ENCODE measurements at places on chromosomes 13 and 19. TPM values are rescaled to one million over a fixed set of nuclear protein-coding genes. Genes with fewer than 3 reads are reported as not detected.

The NDUFB7 gene
- total RNA-seq: 181 TPM

The UNC13A gene
- total RNA-seq: 0.10 TPM

The OVOL3 gene
- not detected for total RNA-seq

The TMTC4 gene
- 10.2 TPM for total RNA-seq

The RGL3 gene
- 18.8 TPM for total RNA-seq

The KIR3DL1 gene
- total RNA-seq: not detected

GRCh38 chr19:35155981-35156672, 1.6 kb downstream of the FXYD5 start:
- no peak for DNase-seq

DNA sequence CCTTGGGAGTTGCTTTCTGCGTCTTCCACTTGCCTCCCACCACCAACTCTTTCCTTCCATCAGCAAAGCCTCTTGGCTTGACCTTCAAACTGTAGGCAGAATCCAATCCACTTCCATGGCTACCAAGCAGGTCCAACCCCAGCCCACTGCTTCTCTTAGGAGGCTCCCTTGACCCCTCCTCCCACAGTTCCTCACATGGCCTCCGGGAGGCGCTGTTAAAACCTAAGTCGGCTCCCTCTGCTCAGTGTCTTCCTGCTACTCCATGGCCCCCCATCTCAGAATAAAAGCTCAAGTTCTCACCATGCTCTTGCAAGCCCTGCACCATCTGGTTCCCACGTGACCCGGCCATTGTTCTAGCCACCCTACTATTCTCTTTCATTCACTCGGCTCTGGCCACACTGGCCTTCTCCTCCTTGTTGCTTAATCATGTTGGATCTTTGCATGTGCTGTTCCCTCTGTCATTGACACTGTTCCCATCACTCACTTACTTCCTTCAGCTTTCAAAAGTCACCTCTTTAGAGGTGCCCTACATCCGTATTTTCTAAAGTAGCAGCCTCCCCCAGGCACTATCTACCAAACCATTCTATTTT, 7.5 kb downstream of the IZUMO2 start:
- DNase-seq: no peak

GRCh38 chr19:51143486-51143885, 1.4 kb downstream of the SIGLEC7 start:
- DNase-seq: peak; percentile 72

- DNase-seq: no peak
Observed at GRCh38 chr13:36772853-36773252, 46.2 kb upstream of the RFXAP start.

DNA sequence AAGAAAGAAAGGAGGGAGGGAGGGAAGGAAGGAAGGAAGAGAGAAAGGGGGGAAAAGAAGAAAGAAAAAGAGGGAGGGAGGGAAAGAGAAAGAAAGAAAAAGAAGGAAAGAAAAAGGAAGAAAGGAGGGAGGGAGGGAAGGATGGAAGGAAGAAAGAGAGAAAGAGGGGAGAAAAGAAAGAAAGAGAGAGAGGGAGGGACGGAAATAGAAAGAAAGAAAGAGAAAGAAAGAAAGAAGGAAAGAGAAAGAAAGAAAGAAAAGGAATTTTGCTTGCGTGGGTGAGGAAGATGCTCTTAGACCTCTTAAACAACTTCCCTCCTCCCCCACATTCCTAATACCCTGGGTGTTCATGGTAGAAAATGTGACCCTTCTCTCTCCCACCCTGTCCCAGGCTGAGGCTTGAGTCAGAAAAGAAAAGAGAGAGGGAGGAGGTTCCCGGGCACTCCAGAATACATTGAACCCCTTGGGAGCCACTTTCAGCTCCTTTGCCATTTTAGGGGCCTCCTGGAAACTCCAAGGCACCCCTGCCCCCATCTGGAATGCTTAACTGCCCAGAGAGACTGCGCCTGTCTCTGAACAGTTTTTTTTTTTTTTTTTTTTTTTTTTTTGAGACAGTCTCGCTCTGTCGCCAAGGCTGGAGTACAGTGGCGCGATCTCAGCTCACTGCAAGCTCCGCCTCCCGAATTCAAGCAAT, 9.2 kb upstream of the KANK3 start:
- no peak for DNase-seq

- DNase-seq: no peak
Observed at GRCh38 chr13:25876247-25876646, 175.6 kb downstream of the SHISA2 start.

DNA sequence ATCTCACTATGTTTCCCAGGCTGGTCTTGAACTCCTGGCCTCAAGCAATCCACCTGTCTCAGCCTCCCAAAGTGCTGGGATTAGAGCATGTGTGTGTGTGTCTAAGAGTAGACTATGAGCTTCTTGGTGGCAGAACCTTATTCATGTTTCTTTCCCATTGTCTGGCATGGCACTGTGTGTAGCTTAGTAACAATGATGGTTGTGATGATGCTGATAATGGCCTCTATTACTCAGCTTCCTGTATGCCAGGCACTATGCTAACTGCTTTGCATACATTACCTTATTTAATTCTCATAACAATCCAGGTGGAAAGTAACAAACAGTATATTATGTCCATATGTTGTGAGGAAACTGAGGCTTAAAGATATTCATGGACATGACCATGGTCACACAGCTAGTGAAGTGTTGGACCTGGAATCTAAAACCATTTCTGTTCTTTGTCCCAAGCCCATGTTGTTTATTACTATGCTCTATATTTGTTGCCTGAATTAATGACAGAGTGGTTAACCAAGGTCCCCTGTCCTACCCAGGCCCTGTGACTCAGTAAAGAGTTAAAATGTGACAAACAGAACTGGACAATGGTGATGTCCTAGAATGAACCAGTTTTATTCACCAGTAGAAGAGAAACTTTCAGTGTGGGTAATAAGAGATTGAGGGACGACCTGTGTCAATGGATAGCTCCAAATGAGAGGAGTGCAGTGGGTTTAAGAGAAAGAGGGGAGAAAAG, 109.6 kb downstream of the KLF5 start:
- no peak for DNase-seq

DNA sequence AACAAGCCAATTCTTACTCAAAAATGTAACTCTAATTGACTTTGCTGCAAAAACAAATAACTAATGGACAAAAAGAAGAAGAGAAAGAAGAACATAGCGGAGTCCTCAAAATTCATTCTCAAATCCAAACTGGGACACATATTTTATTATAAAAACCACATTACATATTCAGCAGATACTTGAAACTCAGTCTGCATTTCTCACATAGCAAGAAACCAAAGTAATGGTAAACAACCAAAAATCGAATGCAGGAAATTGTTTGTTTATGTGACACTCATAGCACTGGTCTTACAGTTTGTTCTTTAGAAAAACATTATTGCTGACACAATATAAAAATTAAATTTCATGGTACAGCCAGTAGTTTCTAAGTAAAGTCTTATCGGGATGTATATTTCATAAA, 789.8 kb downstream of the SLITRK6 start:
- no peak for DNase-seq

- DNase-seq: no peak
Observed at GRCh38 chr19:47323409-47323808, 8.6 kb upstream of the C5AR2 start.

GRCh38 chr13:30572859-30573275, 44.9 kb upstream of the USPL1 start:
- DNase-seq: no peak

DNA sequence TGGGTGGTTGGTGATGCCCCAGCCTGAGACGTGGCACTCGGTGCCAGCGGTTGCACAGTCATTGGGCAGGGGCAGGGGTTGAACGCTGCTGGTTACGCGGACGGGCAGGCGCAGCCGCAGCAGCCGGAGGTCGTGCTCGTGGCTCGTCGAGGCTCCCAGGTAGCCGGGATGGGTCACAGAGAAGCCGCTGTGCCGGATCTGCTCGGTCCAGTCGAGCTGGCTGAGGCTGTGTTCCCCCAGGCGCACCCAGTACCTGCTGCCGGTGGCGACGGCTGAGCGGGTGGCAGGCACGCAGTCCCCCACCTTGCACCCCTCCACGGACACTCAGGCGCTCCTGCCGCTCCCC, 2.9 kb downstream of the KLK12 start:
- DNase-seq: peak; percentile 85

- DNase-seq: no peak
Observed at GRCh38 chr19:49492573-49493405, 3.4 kb upstream of the RPS11 start.

- no peak for DNase-seq
Observed at GRCh38 chr13:107266657-107267056, 698.7 kb upstream of the ARGLU1 start.
